Left lung (tissue), 14 donors: ENCODE measurements at places on chromosomes 12 and 14. TPM values are rescaled to one million over a fixed set of nuclear protein-coding genes. Genes with fewer than 3 reads are reported as not detected.

Gene PIWIL1
- 0.04 TPM for polyA plus RNA-seq

Gene C12orf42
- polyA plus RNA-seq = not detected

DNA sequence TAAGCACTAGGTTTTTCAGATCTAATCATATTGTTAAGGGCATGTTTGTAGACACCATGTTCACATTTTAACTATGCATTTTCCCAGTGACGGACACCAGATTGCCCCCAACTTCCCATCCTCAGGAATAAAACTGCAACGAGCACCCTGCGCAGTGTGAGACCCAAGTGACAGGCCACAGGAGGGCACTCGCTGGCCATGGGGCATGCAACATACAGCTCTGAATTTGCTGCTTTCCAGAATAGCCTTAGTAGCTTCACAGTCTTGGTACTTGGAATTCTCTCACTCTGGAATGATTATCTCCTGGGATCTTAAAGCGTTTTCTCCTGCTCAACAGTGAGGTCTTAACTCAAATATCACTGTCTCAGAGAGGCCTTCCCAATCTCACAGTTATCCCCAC is 972 bp upstream of the DDX47 start:
- H3K4me1 ChIP-seq = peaks cover 7% of the 10 kb centered on the region
- H3K36me3 ChIP-seq = peaks cover 16% of the 10 kb centered on the region
- H3K4me3 ChIP-seq = no peak overlapping the region
- no peak for DNase-seq
- no peak overlapping the region for H3K27ac ChIP-seq

DNA sequence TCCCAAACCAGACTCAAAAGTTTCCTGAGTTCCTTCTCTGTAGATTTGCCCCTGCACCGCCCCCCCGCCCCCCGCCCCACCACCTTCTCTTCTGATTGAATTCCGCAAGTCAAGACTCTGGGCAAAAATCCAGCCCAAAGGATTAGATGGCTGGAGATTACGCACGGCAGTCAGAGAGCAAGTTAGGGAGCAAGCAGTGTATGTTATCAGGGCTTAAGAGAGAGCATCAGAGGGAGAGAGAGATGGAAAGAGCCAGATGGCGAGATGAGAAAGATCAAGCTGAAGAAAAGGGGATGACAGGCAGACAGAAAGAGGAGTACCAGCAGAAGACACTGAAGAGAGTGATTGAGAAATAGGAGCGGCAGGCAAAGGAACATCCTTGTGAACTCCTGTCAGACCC is 13.9 kb upstream of the ANKRD33 start:
- peaks cover 3% of the 10 kb centered on the region for H3K27me3 ChIP-seq
- H3K4me3 ChIP-seq = no peak overlapping the region
- no peak overlapping the region for H3K27ac ChIP-seq
- DNase-seq = no peak

GRCh38 chr12:122732170-122732569 is 1.5 kb upstream of the HCAR1 start:
- H3K36me3 ChIP-seq = no peaks in the 10 kb centered on the region
- no peak overlapping the region for H3K4me3 ChIP-seq
- no peak for DNase-seq
- H3K27ac ChIP-seq = peak overlapping the region; percentile 46
- H3K27me3 ChIP-seq = no peaks in the 10 kb centered on the region
- no peaks in the 10 kb centered on the region for H3K4me1 ChIP-seq
